ENCODE measurements at places on chromosomes 7 and 10.

DNA sequence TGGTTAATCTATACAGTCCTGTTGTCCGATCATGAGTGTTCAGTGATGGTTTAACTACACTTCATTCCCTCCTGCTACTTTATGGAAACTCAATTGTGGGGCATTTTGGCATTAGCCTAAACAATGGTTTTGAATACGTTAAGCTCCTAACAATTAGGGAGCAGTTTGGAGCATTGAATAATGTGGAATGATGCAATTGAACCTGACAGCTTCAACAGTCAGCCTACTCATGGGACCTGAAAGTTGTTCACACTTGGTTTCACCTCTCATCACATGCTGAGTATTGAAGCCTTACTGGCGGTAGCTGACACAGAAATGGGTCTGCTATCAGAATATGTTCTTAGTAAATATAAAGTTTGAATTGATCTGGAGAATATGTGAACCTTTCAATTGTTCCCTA is 186.1 kb downstream of the MLLT10 start:
- no peak for DNase-seq

- peak; percentile 27 for DNase-seq
Measured at GRCh38 chr10:31926765-31927564, 1.7 kb downstream of the ARHGAP12 start.

- no peak for DNase-seq
Measured at GRCh38 chr7:80883154-80884025, 35.5 kb downstream of the SEMA3C start.

DNA sequence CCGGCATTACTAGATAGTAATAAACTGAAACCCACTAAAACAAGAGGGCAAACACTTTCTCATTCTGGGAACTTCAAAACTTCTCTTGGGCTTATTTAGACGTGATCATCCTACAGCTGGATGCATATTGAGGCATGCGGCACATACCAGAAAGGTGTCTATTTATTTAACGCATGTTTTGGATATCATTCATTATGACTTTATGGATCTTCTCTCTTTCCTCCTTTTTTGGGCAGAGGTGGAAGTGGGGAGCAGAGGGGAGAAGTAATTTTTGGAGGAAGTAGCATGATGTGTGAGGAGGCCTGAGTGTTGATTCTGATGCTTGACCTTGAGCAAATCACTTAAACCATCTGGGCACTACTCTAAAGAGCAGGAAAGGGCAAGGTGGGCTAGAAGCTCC is 270.6 kb downstream of the TRIL start:
- DNase-seq = no peak

DNA sequence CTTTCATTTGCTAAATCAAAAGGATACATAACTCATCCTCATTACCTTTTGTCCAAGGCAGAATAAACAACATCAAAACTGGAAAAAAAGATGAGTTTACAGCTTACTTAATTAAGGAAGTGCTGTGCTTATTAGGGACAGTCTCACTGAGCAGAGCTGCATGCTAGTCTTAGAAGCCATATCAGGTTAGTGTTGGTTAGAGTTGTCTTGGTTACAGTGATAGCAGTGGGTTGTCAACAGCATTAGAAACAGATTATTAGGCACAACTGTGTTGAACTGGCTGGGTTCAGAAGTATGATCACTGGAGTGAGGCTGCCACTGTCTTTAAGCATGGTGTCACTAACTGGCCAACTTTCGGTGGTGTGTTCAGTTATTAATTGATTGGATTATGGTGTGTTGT is 503.9 kb upstream of the IGFBP3 start:
- no peak for DNase-seq

- DNase-seq = no peak
Measured at GRCh38 chr10:35640474-35640873, 1.6 kb downstream of the FZD8 start.

DNA sequence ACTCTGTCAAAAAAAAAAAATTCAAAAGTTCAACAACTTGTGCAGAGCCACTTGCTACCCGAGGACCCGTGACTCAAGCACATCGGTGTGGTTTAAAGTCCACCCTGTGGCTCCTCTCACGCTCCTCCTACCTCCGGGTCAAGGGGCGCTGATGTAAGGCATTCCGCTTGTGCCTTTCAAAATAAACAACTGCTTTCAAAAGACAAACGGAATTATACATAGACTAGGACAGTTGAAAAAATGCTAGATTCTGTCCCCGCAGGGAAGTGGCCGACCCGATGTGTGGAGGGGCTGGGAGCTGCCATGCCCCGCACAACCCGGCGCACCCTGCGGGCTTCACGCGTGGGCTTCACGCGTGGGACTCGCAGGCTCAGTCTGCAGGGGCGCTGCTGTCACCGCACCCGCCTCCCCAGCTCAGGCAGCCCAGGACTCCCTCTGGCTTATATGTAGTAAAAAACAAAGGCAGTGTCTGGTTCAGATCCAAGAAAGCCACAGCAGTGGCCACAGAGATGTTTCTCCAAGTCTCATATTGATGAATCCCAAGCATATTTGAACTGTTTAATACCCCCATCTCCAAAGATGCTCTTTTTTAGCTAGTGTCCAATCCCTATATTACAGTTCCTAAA is 239.7 kb upstream of the INHBA start:
- peak; percentile 44 for DNase-seq

- DNase-seq = no peak
Measured at GRCh38 chr10:74231375-74231774, 80.4 kb downstream of the ADK start.

DNA sequence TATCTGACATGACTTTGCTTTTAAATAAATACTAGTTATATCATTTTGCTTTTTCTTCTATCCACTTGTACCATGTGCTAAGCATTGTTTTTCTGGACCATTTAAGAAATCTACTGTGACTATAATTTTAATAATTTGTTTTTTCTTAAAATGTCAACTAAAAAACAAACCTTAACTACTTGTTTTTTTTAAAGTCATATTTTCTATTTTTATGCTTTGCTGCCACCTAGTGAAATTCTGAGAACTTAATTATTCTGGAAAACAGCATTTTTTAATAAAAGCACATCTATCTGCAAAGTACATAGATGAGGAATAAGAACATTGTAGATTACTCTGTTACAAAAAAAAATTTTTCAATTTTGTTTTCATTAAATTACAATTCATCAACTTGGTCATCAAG is 47.4 kb downstream of the ORC5 start:
- DNase-seq = peak; percentile 7

GRCh38 chr10:4242561-4243035 is 457.6 kb upstream of the KLF6 start:
- no peak for DNase-seq

GRCh38 chr10:62457196-62457595 is 83.0 kb downstream of the ZNF365 start:
- no peak for DNase-seq

- DNase-seq = no peak
Measured at GRCh38 chr10:23975431-23975830, 233.5 kb upstream of the KIAA1217 start.

GRCh38 chr7:137080516-137081203 is 212.2 kb downstream of the CHRM2 start:
- DNase-seq = no peak

GRCh38 chr10:68251151-68251550 is 19.2 kb upstream of the ATOH7 start:
- DNase-seq = no peak

- no peak for DNase-seq
Measured at GRCh38 chr10:8840356-8840755, 785.9 kb downstream of the GATA3 start.

DNA sequence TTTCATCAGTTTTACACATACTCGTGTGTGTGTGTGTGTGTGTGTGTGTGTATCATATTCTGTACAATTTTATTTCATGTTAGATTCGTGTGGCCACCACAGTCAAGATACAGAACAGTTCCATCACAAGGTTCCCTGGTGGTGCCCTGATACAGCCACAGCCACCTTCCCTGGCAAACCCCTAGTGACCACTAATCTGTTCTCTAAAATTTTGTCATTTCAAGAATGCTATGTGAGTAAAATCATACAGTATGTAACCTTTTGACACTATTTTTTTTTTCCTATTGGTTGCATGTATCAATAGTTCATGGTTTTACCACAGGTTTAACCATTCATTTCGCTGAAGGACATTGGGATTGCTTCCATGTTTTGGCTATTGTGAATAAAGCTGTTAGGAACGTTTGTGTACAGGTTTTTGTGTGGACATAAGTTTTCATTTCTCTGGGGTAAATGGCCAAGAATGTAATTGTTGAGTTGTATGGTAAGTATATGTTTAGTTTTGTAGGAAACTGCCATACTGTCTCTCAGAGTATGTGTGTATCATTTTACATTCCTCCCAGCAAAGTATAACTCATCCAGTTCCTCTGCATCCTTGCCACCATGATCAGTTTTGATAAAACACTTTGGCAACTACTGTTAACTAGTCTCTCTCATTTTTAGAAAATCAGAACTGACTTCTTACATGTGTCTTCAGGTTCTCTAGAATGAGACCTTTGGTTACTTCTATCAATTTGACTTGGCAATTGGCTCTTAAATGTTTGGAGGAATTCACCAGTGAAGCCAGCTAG is 20.6 kb downstream of the KLHDC10 start:
- DNase-seq = no peak

DNA sequence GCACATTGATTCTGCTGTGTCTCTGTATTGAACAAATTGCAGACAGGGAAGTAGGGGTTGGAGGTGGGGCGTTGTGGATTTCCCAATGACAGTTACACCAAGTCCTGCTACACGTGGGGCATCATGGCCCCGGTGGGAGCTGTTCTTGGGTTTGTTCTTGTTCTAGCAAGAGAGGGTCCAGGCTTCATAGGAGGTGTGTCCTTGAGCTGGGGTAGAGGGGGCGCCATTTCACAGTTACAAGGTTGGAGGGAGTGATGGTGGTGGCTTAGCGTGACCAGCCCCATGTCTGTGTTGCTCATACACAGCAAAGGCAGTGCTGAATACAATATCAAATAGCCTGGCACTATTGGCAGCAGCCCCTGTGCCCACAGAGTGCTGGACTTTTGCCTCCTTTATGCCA is 15.7 kb downstream of the SH2D4B start:
- DNase-seq = no peak

DNA sequence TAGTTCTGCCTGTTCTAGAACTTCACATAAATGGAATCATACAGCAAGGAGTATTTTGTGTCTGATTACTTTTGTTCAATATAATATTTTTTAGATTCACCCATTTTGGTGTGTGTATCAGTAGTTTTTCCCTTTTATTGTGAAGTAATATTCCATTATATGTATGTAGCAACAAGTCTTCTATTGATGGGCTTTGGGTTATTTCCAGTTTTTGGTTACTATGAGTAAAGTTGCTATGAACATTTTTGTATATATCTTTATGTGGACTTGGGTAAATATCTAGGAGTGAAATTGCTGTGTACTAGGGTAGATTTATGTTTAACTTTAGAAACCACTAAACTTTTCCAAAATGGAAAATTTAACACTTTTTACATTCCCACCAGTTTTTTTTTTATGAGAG is 35.7 kb downstream of the ADK start:
- no peak for DNase-seq

- no peak for DNase-seq
Measured at GRCh38 chr7:22639396-22639795, 87.6 kb upstream of the IL6 start.

- DNase-seq = no peak
Measured at GRCh38 chr7:121083138-121083789, 94.8 kb downstream of the CPED1 start.

- DNase-seq = no peak
Measured at GRCh38 chr7:130947792-130948580, 214.0 kb upstream of the KLF14 start.

- DNase-seq = no peak
Measured at GRCh38 chr10:98149858-98150257, 15.4 kb downstream of the R3HCC1L start.

DNA sequence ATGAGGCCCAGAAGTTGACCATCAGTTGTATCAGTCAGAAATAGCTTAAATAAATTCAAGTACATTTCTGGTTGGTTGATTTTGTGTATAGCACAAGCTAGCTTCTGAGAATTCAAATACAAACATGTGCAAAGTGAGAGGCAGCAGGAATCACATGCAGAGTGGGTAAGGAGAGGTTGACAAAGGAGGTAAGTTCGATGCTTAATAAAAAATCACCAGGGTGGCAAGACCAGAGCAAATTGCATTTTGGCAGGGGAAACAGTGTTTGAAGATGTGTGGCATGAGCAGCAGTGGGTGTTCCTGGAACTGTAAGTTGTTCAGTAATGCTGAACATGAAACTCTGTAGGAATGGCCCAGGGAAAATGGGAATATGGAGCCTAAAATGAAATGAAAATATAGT is 52.6 kb downstream of the GNAI1 start:
- no peak for DNase-seq

- peak; percentile 49 for DNase-seq
Measured at GRCh38 chr10:103888113-103888841, 29.7 kb downstream of the STN1 start.

DNA sequence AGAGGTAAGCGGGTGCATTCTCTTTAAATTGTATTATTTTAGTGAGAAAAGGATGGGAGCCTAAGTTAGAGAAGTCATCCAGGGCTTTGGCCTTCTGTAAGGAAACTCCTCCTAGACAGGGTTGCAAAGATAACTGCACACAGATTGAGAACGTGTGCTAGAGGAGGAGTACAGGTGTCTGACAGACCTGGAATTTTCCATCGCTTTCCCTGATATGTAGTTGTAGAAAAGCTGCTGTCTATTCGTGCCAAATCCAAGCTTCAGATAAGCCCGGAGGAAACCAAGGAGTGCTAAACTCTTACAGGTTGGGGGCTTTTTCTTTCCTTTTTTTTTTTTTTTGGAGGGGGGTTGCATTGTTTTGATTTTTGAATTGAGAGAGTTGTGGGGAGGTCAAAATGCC is 23.1 kb downstream of the LRRC4 start:
- no peak for DNase-seq

DNA sequence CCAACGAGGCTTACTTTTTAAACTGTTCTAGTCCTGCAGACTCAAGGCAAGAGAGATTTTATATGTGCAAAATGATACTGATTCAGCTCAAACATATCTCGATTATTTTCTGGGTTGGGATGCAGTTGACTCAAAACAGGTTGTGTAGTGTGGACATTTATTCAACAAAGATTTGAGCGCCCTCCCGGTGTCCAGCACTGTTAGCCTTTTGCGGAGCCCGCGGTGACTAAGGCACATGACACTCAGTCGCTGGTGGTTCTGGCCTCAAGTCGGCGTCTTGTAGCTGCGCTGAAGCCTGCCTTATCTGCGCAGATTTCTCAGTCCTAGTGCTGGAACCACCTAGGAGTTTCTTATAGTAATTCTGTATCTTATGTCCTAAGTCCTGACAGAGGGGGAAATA is 938 bp upstream of the CADPS2 start:
- peak; percentile 20 for DNase-seq
